ENCODE measurements at places on chromosomes 2 and 18. TPM values are rescaled to one million over a fixed set of nuclear protein-coding genes. Genes with fewer than 3 reads are reported as not detected.

DNA sequence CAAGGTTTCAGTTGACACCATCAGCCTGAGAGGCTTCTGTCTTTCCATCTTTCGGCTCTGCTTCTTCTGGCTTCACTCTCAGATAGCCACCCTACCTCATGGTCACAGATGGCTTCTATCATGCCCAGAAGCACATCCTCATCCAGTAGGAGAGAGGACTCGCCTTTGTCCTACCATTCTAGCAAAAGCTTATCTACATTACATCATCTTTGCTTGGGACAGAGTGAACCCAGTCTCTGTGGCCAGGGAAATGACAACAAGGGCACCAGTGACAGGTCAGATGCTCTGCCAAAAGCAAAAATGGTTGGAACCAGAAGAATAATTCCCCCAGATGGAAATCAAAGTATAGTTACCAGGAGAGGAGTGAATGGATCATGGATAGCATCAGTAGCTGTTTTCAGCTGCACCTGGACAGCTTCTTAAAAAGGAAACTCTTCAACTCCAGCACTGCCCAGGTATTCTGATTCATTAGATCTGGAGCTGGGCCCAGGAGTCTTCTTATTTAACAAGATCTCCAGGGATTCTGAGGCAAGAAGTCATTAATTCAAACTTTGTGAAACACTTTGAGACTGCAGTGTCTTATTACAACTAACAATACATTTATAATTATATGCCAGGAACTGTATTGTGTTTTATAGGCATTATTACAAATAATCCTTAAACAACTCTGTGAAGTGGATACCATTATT is 257.7 kb upstream of the UBE2E3 start:
- DNase-seq, result no peak

DNA sequence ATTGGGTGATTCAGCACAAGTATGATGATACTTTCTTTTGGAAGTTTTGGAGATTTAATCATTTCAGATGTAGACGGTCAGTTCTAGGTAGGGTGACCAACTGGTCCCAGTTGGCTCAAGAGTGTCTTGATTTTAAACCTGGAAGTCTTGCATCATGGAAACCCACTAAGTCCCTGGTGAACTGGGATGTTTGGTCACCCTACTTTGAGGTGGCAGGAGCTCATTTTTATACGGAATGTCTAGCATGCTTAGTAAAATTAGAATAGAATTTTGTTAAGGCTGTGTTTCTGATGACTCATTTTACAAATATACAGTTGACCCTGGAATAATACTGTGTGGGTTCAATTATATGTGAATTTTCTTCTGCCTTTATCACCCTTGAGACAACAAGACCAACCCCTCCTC is 61.5 kb upstream of the DOCK10 start:
- no peak for DNase-seq

- no peak for DNase-seq
Measured at GRCh38 chr2:203685081-203685621, 21.3 kb upstream of the CD28 start.

GRCh38 chr2:158459161-158460003 is 2.6 kb downstream of the PKP4 start:
- no peak for DNase-seq

DNA sequence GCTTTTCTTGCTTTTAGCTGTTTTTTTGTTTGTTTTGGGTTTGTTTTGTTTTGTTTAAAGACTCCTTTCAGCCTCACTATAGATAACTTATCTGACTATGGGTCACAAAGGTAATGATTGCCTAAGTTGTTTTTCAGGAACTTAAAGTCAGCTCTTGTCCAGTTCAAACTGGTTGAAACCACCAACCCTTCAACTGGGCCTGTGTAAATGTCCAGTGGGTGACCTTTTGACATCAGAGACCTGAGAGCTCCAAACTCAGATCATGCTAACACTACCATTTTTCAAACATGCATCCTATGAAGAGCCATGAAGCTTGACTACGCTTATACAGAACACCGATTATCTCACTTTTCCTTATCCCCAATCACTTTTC is 144.6 kb upstream of the RMP24 start:
- no peak for DNase-seq

DNA sequence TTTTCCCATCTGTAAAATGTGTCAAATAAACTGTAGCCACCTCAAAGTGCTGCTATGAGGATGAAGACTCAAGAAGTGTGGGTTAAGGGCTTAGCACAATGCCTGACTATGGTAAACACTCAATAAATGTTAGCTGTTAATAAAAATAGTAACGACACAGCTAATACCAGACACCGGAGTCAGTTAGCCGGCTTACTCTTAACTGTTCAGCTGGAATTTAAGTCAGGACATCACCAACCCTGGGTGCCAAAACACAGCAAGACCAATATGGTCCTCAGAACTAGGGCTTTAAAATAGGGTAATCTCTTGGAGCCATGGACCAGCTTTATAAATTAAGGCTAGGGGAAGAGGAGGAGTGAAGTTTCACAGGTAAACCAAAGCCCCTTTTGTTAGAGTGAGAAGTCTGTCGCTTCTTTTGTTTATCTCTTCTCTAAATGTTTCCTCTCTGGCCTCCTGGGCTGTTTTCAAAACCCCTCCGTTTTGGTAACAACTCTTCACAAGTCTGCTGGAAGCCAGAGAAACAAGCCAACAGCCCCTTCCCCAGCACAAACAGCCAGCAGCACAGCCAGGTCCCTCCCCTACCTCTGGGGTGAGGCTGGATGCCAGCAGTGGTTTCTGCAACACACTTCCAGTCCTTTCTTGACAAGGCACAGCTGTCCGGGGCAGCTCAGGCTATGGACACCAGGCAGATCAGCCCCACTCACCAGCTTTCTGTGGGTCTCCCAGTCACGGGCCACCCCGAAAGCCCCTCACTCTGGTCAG is 13.8 kb upstream of the FZD7 start:
- DNase-seq, result no peak

GRCh38 chr2:9473985-9474360 is 378 bp upstream of the IAH1 start:
- DNase-seq, result no peak

DNA sequence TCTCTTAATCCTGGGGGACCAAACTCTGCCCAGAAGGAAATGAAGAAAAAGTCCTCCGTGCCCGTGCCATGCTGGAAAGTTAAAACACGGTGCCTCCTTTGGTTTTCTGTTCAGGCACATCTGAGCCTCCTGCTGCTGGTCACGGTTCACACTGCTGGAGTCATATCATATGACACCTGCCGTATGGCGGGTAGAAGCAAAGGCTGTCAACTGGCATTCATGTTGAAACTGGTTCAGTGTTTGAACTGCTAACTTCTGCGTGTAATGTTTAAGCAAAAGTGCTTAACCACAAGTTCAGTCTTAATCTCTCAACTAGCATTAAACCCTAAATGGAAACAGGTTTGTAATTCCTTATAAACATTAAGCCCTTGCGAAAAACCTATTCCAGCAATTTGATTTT is 3.1 kb downstream of the STK39 start:
- no peak for DNase-seq

- DNase-seq, result no peak
Measured at GRCh38 chr2:159939946-159940345, 122.5 kb downstream of the PLA2R1 start.

DNA sequence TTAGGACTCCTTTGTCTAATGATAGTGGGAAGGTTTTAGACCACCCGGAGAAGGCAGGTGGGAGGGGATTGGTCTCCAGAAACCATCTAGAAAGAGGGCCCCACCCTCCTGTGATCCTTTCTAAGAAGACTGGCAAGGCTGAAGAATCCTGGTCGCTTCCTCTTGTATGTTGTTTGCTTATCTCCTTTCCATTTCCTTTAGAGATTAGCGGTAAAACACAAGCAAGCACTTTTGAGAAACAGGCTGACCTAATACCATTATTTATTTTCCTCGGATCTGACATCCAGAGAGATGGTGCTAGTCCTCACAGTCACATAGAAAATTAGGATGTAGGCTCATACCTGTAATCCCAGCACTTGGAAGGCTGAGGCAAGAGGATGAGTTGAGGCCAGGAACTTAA is 45.2 kb upstream of the SPRED2 start:
- DNase-seq, result no peak

DNA sequence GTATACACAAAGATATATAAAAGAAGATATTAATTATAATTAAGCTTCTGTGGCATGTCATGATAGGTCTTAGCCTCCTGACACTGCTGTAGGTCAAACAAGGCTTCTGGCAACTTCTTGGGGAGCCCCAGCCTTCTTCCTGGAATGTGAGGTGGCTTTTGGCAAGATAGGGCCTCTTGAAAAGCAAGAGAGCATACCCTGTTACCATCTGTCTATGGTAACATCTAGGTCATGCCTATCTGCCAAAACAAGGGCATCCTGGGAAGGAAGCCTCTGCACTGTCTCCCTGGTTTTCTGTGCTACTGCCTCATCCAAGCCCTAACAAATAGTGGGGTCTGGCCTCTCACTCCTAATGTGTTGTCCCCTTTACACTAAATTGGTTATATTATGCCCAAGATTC is 70.9 kb downstream of the CCDC148 start:
- no peak for DNase-seq

DNA sequence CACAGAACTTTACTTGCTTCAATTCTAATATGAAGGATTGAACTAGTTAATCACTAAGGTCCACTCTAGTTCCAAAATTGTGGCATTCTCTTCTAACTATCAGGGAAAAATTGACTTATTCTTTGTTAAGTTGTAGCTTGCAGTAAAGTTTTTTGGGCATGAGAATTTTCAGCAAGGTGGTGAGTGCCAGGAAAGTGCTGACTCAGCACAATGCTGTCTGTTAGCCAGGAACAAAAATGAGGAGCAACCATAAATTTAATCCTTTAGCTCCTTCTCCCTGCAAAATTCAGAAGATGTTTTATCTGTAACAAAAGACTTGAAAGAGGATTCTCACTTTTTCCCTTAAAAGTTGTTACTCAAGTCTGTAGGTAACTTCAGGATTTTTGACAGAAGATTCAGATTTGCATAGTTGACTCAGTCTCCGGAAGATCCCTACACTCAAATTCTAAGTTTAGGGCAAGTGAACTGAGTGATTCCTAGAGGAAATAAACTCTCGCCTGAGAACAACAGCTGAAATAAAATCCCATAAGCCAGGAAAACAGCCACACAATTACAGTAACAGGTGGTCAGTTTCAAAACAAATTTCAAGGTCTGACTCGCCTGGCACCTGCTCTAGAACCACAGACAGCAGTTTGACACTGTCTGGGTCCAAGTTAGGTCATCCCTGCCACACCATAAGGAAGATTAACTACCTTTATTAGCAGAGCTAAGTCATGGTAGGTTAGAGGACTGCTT is 20.2 kb upstream of the DARS1 start:
- no peak for DNase-seq

DNA sequence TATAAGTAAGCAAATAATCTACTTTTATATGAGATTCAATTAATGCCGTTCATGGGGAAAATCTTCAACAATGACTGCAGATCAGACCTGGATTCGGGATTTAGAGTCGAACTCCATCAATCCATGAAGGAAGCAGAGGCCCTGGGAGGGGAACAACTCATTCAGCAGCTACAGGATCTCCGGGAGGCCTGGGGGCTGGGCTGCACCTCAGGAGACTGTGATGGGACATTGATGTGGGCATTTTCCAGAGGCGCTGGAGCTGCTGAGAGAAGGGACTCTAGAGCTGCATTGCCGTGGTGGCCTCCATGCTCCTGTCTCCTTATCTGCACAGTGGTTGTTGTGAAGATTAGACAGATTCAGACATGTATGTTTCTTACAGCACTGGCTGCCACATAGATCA is 76.9 kb downstream of the MYT1L start:
- no peak for DNase-seq

Gene TLX2
- not detected for total RNA-seq

Gene CYS1
- 0.09 TPM for total RNA-seq

Gene RAB31
- total RNA-seq, result 52.8 TPM

Gene IL18RAP
- not detected for total RNA-seq

Gene SIX3
- not detected for total RNA-seq

Gene IMPACT
- 38.5 TPM for total RNA-seq

Gene ALKAL2
- total RNA-seq, result not detected
